ENCODE measurements at places on chromosomes 16 and 17.

- no peak for DNase-seq
These were observed 46.1 kb upstream of the ANKFY1 start for GRCh38 chr17:4309897-4310296.

DNA sequence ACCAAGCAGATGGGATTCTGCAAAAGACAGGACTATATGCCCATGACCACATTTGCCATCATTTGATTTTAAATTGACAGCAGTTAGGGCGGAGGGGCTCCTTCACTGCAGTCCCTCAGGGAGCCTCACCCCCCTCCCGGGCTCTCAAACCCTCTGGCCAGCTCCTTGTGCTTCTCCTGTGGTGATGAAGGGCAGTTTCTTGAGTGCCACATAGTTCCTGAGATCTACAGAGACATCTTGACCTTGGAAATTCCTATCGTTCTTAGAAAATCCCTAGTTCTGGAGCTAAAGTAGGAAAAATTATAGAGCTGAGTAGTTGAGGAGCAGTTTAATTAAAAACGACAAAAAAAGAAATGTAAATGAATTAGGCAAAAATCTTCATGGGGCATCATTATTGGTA is 231.5 kb downstream of the CCDC182 start:
- DNase-seq, result no peak

DNA sequence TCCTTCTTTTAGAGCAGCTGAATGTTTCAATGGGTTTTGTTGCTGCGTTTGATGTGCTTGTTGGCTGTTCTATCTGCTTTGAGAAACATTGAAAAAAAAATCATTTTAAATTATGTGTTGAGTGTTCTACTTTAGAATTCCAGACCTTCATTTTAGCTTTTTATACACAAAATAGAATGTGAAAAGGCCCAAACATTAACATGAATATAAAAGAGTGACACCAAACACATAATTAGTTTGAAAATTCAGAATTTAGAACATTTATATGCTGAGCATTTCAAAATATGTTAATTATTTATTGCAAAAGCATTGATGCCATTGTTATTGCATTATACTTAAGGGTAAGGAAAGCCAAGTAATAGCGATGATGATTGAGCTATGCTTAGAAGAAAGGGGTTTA is 2.9 kb downstream of the NFAT5 start:
- no peak for DNase-seq

- no peak for DNase-seq
These were observed 2.0 kb downstream of the FASN start for GRCh38 chr17:82095777-82096708.

GRCh38 chr16:15817446-15817845 is 39.4 kb downstream of the MYH11 start:
- DNase-seq, result no peak

DNA sequence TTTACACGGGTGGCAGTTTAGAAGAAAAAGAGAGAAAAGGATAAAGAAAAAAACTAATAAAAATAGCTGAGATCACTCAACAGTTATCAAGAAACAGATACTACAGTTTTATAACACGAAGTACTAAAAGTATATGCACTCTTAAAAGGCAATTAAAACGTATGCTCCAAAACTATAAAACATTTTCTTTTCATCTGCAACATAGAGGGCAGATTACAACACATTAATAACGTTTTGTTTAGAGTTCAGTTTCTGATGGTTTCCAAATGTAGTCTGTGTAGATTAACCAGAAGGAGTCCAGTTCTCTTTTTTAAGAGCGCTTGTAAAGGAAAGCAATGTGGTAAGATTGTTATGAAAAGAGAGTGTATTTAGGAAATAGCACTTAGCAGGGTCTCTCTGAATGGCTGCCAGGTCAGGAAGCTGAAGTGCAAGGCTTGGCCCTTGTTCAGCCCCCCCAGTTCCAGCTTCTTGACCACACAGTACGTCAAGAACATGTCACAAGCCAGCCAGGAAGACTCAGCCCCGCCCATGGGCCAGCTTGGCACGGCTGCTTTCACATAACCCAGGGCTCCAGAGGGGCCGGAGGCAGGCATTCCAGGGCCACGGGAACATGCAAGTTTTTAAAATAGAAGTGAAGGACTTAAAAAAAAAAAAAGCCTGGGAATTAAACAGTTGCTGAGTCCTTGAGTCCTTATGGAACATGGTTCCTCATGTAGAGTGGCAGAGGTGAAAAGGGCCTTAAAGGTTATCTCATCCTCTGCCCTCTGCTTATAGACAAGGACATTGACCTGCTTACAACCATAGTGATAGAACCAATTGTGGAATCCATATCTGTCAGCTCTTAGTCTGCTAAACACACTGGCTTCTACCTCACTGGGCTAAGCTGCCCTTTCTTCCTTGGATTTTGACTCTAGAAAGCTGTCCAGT is 147.4 kb upstream of the TBX2 start:
- DNase-seq, result no peak

GRCh38 chr17:76234354-76234679 is 6.0 kb downstream of the RNF157 start:
- no peak for DNase-seq

- DNase-seq, result no peak
These were observed 17.1 kb downstream of the OSBPL7 start for GRCh38 chr17:47804461-47804860.

GRCh38 chr17:41639492-41640473 is 15.4 kb upstream of the KRT17 start:
- DNase-seq, result no peak

GRCh38 chr17:18314059-18314730 is 599 bp downstream of the TOP3A start:
- DNase-seq, result no peak

GRCh38 chr16:60203525-60204124 is 1469.5 kb upstream of the GOT2 start:
- no peak for DNase-seq

DNA sequence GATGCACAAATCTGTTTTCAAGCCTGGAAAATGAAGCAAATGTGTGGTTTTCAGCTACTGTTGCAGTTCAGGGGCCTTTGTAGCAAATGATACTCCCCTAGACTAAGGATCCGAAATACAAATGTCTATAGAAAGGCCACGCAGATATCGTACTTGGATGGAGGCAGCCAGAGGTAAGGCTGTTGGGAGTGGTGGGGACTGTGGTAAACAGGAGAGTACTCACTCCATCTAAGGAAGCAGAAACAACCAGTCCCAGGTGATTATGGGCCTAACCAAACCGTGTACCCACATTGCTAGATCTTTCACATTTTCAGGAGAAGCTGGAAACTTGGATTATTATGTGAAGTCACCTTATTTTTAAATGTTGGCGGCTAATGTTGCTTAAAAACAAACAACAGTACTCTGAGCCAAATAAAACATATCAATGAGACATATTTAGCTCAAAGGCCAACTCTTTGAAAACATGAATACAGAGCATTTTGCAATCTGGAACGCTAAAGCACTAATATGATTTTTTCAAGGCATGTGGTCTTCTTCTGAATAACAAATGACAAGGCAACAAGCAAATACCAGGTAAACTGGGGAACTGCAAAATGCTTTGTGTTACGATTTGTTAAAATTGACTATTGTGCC is 110.1 kb downstream of the YPEL2 start:
- DNase-seq, result no peak

GRCh38 chr17:7431231-7431630 is 2.6 kb downstream of the SPEM3 start:
- no peak for DNase-seq

DNA sequence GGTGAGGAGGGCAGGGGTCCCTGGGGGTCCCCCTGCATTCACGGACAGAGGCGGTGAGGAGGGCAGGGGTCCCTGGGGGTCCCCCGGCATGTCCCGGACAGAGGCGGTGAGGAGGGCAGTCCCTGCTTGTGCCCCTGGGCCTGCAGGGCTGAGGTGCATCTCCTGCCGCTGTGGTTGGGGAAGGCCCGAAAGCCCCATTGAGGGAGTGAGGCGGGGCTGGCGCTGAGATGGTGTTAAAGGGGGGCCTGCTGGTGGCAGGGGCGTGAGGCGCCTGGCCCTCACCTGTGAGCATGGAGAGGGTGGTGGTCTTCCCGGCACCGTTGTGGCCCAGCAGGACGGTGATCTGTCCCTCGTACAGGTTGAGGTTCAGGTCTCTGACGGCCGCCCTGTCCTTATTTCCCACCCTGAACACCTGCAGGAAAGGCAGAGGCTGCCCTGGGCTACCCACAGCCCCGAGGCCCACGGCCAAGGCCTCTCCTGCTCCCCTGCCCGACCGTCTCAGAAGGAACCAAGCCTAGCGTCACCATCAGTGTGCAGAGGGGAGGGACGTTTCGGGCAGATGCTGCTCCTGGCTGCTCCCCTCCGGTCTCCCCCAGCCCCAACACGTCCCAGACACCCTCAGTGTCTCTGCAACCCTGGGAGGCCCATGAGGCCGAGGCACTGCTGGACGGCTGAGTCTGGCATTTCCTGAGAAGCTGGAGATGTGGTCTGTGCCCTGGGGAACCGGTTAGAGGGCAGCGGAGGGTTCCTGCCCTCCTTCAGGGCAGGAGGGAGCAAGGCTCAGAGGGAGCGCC is 31.4 kb upstream of the RNPS1 start:
- no peak for DNase-seq

DNA sequence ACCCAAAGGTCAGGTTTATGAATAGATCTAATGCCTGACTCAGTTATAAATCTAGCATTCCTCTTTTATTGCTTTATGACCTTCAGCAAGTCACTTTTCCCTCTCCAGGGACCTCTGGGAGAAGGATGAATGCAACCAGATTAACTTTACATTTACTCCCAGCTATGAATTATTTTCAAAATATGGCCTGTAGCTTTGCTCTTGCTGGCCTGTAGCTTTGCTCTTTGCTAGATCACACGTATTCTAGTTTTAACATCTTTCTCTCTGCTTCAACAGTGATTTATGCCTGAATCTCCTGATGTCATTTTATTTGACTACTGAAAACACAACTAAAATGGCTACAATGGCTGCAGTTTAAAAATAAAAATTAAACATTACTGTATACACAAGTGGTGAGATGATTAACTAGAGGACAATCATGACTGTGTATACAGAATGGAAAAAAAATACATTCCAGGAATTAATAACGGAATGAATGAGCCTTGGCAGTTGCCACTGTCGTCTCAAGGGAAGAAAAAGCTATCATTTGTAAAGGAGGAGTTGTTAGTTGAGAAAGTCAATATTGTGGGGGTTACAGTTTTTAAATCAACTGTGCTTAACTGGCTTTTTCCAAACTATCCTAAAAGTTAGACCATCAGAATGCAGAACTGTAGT is 434.5 kb upstream of the GOT2 start:
- no peak for DNase-seq

DNA sequence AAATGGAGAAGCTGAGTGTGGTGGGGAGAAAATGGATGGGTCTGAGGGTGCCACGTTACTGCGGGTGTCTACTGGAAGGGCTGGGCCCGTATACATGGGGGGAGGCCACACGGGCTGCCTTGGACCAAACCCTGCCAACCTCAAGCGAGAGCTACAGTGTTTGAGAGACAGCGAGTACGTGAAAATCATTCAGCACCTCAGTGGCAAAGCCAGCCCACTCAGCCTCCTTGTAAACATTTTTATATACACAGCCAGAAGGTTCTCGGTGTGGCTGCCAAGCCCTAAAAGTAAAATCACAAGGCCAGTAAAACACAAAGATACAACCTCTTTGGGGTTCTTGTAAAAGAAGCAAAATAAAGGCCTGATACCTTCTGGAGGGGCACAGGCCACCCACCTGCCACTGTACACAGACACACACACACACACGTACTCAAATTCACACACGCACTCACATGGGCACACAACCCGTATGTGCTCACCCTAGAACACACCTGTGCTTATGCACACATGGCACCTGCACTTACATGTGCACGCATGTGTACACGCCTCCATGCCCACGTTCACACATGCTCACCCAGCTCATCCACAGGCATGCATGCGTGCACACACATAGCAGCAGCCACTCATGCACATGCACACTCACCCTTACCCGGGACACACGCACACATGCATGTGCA is 102.8 kb downstream of the GSG1L start:
- no peak for DNase-seq

GRCh38 chr16:42691-43090 is 10.7 kb downstream of the POLR3K start:
- DNase-seq, result no peak

DNA sequence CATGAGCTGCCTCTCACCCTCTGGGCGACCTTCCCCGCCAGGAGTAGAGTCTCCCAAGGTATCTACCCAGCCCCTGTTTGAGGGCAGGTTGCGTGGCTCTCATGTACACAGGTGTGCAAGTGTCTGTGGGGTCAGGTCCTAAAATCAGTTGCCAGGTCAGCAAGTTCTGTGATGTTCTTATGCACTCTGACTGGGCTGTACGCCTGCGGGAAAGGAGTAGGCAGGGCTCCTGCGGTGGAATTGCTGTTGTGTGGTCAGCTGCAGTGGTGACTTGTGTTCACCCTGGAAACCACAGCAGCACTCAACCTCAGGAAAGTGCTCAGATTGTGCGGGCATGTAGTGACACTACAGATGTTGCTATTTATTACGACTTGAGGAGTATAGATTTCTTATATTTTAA is 19.4 kb downstream of the NARF start:
- no peak for DNase-seq

GRCh38 chr17:2723505-2723996 is 12.0 kb upstream of the CLUH start:
- no peak for DNase-seq

GRCh38 chr16:86824751-86825296 is 246.5 kb downstream of the FOXL1 start:
- no peak for DNase-seq
